Mesenchymal stem cell (in vitro differentiated cells and primary cell): ENCODE measurements at places on chromosomes 6 and 20.

DNA sequence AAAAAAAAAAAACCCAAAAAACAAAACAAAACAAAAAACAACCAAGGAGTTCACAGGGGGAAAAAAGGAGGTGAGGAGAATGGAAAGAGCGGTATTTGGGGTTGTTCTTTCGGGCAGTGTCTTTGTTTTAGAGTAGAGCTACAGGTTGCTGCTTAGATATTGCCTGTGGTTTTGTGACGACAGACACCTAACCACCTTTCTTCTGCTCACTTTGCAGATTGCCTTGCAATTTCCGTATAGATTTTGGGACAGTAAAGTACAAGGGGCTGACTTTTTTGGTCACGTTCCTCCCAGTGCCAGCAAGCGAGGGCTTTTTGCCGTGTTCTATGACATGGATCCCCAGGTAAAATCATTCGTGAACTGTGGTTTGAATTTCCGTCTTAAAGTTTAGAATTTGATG, 50.9 kb downstream of the DEK start:
- DNase-seq: no peak

DNA sequence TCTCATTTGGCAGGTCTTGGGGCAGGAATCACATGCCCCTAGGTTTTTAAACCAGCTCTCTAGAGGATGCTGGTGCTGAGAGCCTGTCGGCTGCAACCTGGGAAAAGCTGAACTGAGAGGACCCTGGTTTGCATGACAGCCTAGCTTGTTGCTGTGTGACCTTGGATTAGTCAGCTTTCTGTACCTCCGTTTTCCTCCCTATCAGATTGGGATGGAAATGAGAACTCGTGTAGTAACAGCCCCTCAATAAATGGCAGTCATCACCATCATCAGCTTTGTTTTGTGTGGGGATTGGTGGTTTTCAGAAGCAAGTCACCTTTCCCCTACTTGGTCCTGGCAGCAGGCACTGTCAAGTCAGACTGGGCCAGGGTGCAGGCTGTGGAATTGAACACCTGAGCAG, 75.2 kb upstream of the MYL9 start:
- peak; percentile 28 for DNase-seq

DNA sequence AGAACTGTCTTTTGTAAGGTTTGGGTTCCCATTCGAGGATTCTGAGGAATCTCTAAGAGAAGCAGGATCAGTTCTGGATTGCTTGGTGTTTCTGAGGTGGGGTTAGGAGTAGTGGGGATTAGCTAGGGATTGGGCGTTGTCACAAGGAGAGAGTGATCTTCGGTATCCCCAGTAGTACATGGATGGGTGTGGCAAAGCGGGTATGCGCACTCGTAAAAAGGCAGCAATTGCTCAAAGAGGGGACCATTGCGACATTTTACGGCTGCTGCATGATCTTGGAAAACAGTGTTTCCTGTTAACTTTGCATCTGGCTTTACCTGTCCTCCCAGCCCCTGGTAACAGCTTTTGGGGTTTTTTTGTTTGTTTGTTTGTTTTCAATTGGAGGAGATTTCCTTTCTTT, 9.7 kb upstream of the ZSCAN9 start:
- no peak for DNase-seq

- DNase-seq: no peak
These were observed 608.4 kb downstream of the HDGFL1 start for GRCh38 chr6:23177806-23178205.

DNA sequence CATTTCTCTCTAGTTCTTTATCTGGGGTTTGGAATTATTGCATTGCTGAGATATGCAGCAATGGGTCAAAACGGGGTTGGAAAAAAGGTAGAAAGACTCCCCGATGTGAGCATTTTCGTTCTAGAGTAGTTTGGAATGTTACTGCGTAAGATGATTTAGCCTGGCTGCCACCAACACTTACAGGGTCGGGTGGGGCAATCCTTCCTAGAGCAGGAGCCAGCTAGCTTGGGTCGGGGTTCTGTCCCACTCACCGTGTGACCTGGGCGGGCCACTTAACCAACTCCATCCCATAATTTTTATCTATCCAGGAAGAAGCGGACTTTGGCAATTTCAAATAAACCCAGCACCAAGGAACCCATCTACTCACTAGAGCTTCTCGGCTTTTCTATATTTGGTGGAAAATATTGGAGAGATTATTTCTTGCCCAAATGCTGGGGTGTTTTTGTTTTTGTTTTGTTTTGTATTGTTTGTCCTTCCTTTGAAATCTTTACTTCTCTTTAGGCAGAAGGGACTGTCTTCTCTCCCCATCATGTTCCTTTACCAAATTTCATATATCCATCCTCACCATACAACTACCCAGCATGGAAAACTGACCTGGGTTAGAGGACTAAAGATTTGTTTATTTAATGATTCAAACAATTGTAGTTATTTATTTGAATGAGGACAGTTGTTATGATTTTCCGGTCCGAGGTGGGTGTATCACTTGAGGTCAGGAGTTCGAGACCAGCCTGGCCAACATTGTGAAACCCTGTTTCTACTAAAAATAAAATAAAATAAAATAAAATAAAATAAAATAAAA, 72.4 kb downstream of the GPX5 start:
- peak; percentile 32 for DNase-seq

DNA sequence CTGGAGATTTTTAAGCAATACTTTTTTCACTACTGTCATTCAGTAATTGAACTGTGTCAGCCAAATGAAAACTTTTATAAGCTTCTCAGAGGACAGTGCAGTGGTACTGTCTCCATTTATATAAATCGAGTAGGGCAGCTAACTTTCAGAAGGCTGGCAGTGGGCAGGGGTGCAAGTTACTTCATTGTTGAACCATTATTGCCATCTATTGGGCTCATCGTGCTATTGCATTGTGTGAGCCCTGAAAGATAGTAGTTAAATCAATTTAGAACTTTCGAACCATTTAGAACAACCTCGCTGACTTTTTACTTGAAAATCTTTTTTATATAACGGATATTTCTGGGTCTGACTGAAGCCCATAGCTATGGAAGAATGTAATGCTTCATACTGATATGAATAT, 347.8 kb upstream of the PLCB4 start:
- peak; percentile 62 for DNase-seq

GRCh38 chr20:57934007-57934805, 224.4 kb upstream of the PMEPA1 start:
- DNase-seq: no peak

GRCh38 chr6:106724337-106724736, 95.0 kb downstream of the QRSL1 start:
- no peak for DNase-seq

- DNase-seq: peak; percentile 61
These were observed 442.3 kb downstream of the HAO1 start for GRCh38 chr20:7497985-7498384.

- DNase-seq: no peak
These were observed 494.7 kb upstream of the SLC35B3 start for GRCh38 chr6:8930009-8930408.

GRCh38 chr6:157762636-157763035, 60.4 kb upstream of the SNX9 start:
- no peak for DNase-seq

DNA sequence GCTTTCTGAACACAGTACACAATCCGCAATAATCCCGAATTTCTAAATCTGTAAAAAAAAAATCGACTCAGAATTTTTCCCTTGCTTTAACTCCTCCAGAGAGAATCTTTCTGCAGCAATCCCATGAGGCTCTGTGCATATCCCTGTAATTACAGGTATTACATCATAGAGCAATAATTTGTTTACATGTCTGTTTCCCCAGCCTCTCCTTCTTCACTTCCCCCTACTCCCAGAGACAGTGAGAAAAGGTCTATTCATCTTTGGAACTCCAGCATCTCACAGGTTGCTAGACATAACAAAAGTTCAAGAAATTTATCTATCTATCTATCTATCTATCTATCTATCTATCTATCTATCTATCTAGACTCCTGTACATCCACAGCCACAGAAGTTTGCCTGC, 26.0 kb downstream of the KLHL31 start:
- DNase-seq: no peak

GRCh38 chr6:82245376-82245775, 2.2 kb downstream of the IBTK start:
- no peak for DNase-seq

DNA sequence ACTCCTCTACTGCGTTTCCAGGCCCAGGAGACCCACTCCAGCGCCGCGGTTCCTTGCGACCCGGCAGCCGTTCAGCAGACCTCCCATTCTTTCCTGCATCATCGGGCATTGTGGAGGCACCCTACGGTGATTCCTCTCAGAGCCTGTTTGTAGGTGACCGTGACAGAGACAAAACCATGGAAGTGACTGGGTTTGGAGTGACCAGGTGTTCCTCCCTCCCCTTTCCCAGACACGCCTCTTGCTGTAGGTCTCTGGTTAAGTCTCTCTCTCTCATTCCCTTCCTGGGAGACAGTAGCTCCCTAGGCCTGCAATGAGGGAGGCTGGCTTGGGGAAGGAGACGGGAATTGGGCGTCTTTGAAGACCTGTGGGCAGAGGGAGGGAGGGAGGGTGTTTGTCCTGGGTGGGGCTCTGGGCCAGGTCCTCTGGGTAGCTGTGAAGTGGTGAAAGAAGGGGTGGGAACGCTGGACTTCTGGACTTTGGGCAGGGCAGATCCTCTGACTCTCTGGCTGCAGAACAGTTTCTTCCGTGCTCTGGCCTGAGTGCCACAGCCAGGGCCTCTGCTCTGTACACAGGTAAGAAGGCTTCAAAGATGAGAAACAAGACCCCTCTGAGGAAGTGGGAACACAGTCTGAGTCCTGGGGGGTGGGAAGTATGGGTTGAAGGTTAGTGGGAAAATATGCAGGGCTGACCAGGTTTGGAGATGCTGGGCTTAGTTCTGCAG, 763 bp downstream of the KLC4 start:
- DNase-seq: no peak

DNA sequence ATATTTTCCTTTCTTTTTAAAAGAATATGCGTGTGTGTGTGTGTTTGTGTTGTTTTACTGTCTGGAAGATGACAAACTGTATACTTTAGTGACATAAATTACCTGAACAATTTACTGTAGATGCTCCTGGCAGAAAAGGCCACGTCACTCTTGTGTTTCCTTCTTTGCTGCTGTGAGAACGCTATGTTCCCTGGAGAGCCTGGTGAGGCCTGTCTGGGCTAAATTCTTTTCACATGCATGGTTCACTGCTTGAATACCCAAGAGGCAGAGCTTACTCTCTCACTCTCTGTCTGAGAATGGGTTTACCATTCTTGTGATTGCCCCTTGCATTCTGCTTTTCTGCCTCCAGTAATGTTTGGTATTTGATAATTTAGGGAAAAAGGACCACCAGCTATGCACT, 64.3 kb downstream of the EDN1 start:
- DNase-seq: peak; percentile 86

DNA sequence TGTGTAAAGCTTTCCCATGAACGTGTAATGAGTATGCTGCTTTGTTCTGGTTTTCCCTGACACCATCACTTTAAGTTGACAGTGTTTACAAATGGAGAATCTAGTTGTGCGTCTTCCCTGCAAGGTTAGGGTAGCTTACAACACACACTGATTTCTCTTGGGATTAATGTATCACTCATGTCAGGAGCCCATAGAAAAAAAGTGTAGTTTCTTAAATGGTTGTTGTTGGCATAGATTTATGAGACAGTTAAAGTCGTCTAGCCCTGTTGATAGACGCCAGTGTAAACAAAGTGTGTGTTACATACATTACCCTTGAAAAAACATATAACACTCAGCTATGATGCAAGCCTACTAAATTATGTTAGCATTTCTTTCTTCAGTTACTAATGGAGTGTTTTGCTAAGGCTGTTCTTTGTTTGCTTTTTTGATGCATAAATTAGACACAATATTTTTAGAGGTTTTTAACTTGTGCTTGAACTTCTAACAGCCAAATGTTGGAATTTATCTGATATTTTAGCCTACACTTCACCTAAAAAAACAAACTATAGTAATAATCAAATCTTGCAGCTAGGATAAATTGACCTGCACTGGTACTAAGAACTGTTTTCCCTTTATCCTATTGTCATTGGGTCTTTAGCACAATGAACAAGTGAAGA, 88.6 kb downstream of the RNF217 start:
- DNase-seq: peak; percentile 85

DNA sequence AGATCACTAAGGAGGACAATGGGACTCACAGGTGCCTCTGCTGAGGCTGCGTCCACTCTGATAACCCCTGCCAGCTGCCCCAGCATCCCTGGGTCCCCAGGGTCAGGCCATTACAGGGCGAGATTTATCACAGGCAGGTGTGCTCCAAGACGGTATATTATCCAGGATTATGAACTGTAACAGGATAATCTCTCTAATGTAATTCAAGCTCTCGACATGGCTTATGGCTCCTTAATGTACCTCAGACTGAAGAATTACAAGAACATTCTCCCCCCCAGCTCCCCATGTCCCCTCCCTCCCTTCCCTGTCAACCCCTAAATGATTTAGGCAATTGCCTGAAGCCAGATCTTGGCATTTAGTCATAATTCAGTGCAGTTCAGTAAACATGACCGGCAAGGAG, 86.8 kb downstream of the NCR2 start:
- no peak for DNase-seq
